ENCODE measurements at places on chromosomes 2 and 18.

- DNase-seq, result no peak
Observed at GRCh38 chr2:46871976-46872381, 43.6 kb downstream of the MCFD2 start.

- no peak for DNase-seq
Observed at GRCh38 chr2:49661809-49662208, 507.5 kb upstream of the FSHR start.

- no peak for DNase-seq
Observed at GRCh38 chr2:120241684-120242083, 11.0 kb upstream of the RALB start.

DNA sequence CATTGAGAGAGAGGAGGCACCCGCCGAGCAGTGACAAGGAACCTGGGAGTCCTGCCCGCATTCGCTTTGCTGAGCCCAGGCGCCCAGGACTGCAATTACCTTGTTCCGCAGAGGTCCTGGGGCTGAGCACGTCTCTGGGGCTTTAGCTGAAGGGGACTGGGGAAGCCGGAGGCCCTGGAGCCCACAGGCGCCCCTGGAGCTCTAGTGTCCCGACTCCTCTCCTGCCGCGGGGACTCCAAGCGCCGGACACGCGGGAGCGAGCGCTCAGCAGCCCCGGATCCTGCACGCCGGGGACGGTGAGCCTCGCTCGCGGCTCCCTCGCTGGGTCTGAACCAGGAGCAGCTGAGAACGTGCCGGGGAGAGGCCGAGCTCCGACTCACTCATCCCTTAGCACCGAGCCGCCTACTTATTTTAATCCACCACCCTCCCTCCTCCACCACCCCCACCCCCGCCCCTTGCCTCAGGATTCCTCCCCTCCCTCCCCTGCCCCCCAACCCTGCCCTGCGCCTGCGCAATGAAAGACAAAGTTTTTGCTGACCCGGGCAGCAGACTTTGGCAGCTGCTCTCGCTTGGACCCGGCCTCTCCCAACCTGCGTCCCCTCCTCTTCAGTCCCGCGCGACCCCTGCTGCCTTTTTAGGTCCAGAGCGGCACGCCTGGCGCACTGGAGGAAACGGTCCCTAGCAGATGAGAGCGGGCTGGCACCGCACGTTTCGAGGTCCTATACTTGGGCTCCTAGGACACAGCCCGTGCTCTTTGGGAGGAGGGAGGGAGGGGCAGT, at the start of gene OSR1:
Gene OSR1 (minus strand): TSS at position 382 of the 779 bp plus-strand sequence. CDS start 4,818 bp downstream, outside the sequence.
- no peak for DNase-seq

DNA sequence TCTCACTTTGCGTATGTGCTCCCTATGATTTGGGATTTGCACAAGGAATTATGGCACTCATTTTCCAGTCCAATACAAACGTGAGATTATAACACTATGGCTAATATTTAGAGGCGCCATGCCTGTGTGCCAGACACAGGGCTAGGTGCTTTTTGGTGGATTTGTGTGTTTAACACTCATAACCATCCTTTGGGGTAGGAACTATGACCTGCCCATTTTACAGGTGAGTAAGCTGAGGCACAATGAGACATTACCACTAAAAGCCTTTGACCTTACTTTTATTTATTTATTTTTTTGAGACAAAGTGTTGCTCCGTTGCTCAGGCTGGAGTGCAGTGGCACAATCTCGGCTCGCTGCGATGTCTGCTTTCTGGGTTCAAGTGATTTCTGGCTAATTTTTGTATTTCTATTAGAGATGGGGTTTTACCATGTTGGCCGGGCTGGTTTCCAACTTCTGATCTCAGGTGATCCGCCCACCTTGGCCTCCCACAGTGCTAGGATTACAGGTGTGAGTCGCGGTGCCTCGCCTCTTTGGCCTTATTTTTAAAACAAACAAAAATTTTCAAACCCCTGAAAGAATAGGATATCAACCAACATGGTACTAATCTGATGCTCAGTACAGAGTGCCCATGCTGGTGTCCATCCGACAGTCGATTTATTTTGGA, 26.6 kb upstream of the GLI2 start:
- no peak for DNase-seq

DNA sequence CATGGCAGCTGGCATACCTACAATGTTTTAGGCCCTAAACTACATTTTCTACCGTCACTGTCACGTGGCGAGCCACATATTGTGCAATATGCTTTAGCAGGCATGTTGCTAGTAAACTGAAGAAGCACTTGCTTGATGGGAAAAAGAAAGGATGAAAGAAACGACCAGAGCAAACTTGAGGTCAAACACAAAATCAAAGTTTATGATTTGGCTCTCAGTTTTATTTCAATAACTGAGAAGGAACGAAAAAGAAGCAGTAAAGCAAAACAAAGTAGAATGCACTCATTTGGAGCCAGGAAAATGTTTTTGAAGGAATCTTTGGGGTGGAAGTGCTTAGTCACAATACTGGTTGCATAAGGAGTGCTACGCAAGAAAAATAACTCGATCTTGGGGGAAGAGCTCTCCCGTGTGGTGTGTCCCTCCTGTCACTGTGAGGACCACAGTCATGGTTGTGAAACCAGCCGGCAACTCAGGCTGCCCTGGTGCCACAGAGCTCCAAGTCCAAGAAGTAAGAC, 349.8 kb downstream of the RBM43 start:
- no peak for DNase-seq

DNA sequence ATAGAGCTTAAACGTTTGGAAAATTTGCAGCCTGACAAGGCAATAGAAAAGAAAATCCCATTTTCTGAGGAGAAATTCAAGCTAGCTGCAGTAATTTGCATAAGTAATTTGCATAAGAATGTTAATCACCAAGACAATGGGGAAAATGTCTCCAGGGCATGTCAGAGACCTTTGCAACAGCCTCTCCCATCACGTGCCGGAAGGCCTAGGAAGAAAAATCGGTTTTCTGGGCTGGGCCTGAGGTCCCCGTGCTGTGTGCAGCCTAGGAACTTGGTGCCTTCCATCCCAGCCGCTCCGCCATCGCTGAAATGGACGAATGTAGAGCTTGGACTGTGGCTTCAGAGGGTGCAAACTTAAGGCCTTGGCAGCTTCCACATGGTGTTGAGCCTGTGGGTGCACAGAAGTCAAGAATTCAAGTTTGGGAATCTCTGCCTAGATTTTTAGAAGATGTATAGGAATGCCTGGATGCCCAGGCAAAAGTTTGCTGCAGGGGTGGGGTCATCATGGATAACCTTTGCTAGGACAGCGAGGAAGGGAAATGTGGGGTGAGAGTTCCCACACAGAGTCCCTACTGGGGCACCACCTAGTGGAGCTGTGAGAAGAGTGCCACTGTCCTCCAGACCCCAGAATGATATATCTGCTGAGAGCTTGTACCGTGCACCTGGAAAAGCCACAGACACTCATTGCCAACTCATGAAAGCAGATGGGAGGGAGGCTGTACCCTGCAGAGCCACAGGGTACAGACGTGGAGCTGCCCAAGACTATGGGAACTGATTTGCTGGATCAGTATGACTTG, 164.6 kb downstream of the GULP1 start:
- no peak for DNase-seq

DNA sequence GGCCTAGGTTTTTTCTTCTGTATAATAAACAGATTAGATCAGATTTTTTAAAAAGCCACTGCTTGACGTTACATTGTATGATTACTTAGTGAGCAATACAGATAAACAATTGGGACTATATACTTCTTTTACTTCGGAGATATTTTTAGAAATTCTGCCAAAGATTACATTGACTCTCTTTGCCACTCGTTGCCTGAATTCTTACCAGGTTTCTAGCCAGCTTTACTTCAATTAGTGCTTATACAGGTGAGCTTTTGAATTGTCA, 156.6 kb downstream of the HAUS1 start:
- no peak for DNase-seq

All from stimulated activated CD4-positive, alpha-beta T cell treated with anti-CD3 and anti-CD28 coated beads, TNF-alpha, amount 100 ng/mL, for 24 hours (primary cell).